Activated CD8-positive, alpha-beta memory T cell treated with anti-CD3 and anti-CD28 coated beads for 4 hours (primary cell): ENCODE measurements at places on chromosomes 1 and 21.

DNA sequence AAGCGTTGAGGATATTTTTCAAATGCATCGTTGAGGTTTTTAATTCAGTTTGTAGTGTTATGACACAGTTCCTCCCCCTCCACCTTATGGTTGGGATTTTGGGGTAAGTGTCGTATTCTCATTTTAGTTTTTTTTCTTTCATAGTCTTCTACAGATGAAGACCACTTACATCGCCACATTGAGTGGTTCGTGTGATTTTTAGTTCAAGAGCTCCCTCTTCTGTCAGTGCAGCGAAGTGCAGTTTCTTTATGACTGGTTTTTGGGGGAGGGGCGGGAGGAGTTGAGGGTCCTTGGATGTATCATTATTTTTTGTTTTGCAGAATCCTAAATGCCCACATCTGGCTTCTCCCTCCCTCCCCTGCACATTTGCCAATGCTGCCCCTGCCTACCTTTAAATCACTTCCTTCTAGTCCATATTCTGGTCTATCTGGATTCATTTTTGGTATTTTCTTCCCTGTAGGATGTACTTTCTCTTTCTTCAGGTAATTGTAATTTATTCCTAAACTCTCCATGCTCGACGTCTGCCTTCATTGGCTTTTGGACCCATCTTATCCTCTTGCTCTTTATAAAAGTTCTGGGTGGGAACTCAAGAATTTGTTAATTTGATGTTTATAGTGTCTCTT is 433.1 kb downstream of the CAMTA1 start:
- no peak for DNase-seq

DNA sequence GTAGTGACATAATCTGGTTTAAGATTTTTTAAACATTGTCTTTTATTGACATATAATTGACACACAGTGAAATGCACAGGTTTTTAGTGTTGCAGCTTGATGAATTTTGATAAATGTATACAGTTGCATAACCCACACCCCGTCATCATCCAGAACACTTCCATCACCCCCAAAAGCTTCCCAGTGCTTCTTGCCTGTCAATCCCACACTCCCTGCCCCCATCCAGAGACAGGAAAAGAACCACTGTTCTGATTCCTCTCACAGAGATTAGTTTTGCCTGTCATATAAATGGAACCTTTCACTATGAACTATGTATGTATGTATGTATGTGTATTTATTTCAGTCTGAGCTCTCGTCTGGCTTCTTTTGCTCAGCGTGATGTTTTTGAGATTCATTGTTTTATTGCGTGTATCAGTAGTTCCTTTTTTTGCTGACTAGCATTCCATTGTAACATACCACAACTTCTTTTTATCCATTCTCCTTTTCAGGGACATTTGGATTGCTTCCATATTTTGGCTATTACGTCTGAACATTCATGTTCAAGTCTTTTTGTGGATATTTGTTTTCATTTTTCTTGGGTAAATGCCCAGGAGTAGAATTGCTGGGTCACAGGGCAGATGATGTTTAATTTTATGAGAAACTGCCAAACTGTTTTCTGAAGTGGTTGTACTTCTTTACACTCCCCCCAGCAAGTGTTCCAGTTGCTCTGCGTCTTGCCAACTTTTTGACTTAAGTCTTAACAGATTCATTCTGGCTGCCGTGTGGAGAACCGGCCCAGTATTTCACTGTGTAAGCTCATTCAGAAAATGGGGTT is 8.7 kb downstream of the UBIAD1 start:
- no peak for DNase-seq

DNA sequence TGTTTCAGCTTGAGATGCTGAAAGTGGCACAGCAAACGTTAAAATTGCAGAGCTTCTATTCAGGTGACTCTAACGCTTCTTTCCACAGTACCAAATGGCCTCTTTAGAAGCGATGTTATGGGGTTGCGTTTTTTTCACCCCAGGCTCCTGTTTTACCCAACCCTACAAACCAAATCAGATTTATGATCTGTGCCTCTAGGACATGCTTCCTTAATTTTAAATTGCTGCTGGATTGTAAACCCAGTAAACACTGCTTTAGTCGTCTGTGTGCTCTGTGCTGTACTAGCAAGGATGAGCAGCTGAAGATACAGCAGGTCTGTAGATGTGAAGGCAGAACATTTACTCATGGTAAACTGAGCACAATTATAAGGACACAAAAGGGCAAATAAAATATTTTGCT is 13.0 kb downstream of the KCNK2 start:
- no peak for DNase-seq

- no peak for DNase-seq
Measured at GRCh38 chr1:237383791-237384190, 341.8 kb downstream of the RYR2 start.

DNA sequence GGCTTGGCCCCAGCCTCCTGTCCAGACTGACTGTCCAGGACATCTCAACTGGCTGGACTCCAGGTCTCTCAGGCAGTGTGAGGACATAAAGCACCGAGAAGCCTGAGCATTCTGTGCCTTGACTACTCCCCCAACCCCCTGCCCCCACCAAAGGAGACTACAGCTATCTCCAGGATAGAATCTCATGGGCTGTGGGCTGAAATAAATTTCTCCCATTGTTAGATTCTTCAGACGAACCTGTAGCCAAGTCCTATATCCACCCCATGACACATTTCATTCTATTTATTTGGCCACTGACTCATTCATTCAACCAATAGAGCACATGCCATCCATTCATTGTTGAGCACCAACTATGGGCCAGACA is 11.4 kb downstream of the VWA5B1 start:
- DNase-seq, result no peak

DNA sequence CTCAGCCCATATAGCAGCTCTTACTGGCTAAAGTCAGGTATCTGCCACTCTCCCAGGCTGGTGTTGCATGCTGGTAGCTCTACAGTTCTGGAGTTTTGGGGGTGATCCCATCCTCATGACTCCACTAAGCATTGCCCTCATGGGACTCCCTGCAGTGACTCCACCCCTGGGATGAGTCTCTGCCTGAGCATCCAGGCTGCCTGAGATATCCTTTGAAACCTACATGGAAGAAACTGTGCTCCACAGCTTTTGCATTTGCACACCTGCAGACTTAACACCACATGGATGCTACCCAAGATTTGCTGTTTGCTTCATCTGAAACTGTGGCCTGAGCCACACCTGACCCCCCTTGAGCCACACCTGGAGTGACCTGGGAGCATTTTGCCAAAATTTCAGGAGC is 226.4 kb downstream of the C1orf94 start:
- DNase-seq, result no peak

DNA sequence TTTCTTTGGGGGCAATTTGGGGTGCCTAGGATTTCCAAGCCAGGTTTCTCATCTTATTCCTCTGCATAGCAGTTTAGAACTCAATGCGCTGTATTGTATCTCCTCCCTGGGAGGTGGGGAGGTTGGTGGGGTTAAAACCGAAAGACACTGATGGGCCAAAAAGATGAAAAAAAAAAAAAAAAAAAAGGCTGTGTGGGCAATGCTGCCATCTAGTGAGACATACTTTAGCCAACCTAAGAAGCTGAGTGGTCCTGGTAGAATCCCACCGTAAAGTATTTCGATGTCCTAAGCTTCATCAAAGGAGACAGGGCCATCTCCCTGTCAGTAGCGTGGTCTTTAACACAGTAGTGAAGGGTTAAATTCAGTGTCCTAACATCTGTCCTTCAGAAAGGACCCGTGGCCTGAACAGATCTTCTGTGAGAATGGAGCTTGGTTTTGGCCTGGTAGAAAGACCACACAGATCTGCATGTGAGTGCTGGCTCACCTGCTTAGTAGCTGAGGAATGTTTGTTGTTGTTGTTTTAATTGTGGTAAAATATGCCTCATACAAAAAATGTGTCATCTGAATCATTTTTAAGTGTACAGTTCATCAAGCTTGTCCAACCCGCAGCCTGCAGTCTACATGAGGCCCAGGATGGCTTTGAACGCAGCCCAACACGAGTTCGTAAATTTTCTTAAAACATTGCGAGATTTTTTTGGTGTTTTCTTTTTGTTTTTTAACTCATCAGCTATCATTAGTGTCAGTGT is 226.2 kb downstream of the KIF26B start:
- no peak for DNase-seq
